Right cardiac atrium (tissue), 5 donors: ENCODE measurements at places on chromosomes 12 and 14. TPM values are rescaled to one million over a fixed set of nuclear protein-coding genes. Genes with fewer than 3 reads are reported as not detected.
A peak's percentile ranks its signal among the peaks of the same experiment; 100 is the strongest.

GRCh38 chr12:19525274-19525673 lies 86.0 kb downstream of the AEBP2 start:
- DNase-seq: no peak

GRCh38 chr12:58007875-58008274 lies 66.5 kb downstream of the ATP23 start:
- no peak for DNase-seq

DNA sequence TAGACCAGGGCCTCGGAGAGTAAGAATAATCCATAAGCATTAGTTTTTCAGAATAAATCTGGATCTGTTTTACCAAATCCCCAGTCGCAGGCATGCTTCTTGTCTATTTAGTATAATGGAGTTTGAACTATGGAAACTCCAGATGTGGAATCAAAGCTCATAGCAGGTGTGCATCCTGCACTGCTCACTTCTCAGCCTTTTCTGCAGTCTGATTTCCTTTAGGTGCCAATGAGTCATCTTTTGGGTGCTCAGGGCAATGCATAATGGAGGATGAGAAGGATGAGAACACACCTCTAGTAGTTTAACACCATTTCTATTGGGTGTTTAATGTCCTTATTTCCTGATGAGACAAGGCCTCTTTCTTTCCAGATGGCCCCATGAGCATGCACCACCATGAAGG lies 961.2 kb downstream of the TMEM121 start:
- no peak for DNase-seq

GRCh38 chr12:6384499-6385436 lies 806 bp downstream of the LTBR start:
- DNase-seq: peak; percentile 68

DNA sequence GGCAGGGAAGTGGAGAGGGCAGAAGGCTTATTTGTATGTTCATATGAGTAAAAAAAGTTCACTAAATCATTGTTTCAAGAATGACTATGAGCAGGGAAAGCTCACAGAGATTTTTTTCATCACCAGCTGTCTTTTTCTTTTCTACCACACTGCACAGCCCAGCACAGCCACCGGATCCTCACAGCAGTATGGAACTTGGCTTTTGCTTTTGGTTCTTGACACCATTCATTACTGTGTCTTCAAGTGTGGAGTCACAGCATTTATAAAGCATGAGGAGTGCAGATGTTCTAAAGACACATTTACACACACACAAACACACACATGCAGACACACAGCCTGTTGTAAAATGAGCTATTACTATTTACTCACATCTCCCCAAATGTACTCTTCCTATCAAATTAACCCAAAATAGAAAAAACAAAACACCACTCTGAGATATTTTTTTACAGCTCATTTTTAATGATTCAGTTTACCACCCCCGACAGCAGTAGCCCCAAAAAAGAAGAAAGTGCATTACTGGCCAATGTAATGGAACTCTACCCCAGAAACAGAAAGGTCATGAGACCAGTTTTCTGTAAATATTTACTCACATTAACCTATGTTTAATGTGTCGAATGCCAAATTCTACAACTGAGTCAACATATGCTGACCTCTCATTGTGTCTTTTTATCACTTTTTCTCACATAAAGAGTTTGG lies 60.5 kb downstream of the BTG1 start:
- DNase-seq: no peak

DNA sequence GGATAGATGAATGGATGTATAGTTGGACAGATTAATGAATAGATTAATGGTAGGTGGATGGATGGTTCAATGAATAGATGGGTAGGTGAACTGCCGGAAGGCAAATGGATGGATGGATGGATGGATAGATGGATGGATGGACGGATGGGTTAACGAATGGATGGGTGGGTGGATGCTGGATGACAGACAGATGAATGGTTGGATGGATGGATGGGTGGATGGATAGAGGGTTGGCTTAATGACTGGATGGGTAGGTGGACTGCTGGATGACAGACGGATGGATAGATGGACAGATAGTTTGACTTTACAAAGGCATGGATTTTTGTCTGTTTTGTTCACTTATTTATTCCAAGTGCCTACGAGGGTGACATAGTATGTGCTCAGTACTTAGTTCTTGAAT lies 64.4 kb downstream of the WSCD2 start:
- no peak for DNase-seq

DNA sequence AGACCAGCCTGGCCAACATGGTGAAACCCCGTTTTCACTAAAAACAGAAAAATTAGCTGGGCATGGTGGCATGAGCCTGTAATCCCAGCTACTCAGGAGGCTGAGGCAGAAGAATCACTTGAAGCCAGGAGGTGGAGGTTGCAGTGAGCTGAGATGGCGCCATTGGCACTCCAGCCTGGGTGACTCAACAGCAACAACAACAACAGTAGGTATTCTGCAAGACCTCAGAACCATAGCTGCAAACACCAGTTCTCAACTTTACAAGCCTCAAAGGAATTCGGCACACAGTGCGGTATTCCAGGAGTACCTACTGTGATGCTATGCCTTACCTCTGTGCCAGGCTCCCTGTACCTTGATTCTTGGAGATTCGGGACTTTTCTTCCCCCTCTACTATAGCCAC lies 15.8 kb downstream of the FOXN3 start:
- no peak for DNase-seq

Gene LRP6
- total RNA-seq: 23.9 TPM

Gene PAH
- total RNA-seq: not detected

Gene JPH4
- 0.11 TPM for total RNA-seq
